ENCODE measurements at places on chromosomes 3 and 15.

- no peak for DNase-seq
These were observed 12.8 kb downstream of the H1-8 start for GRCh38 chr3:129555616-129556357.

DNA sequence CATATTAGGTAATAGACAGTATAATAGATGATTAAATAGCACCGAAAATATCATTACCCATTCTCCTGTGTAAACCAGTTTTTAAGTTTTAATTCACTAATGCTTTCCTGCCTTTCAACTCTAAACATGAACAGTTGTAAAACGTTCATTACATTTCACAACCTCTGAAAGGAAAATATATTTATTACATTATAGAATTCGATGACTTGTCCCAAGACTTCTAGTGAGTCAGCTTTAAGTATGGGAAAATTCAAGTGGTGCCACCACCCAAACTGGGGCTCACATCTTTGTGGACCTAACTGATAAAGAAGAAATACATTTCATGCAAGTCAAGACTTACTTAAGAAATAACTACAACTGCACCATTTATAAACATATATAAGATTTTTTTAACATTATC is 2.0 kb downstream of the TRIM59 start:
- DNase-seq: peak; percentile 36

DNA sequence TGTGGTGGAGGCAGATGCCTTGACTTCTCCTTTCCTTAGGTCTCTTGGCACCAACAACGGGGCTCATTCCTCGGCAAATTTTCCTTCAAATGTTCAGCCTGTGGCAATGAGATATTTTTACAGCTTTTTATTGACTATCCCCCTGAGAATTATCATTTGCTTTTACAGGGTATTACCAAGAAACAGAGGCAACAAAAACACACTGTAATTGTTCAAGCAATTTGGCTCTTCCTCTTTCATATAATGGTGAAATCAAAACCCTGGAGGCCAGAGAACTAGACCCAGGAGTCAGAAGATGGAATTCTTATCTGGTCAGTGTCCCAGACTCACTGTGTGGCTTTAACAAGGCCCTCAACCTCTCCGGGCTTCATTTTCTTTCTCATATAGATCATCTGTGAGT is 40.1 kb downstream of the TRIM42 start:
- no peak for DNase-seq

DNA sequence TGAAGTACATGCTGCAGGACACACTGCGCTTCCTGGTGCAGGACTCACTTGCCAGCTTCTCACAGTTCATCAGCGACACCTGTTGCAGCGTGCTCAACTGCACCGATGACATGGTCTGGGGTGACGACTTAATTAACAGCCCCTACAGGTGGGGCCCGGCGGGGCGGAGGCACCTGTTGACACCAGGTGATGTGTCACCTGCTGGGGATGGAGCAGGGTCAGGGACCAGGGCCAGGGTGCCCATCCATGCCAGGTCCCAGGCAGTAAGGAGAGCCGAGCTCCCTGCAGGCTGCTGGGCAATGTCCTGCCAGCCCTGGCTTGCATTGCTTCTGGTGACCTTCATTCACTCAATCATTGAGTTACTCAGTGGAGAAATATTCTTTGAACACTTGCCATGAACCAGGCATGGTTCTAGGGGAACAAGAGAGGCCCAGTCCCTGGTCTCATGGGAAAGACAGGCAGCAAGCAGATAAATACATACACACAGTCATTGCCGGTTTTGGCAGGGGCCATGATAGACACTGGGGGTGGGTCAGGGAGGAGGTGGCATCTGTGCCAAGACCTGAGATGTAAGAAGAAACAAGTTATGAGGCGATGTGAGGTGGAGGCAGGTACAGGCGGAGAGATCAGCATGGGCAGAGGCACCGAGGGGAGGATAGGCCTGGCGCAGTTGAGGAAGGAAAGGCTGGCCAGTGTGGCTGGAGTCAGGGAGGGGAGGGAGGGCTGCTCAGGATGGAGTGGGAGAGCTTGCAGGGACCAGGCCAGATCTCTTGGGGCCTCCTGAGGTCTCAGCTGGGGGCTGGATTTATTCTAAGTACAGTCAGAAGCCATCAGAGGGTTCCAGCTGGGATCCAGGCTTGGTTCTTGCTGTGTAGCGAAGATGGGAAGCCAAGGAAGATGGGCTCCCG is 30.8 kb downstream of the DNAH1 start:
- peak; percentile 39 for DNase-seq

All from astrocyte (in vitro differentiated cells and primary cell).